Large intestine (tissue), 12 donors: ENCODE measurements at places on chromosomes 4 and X.
A peak's percentile ranks its signal among the peaks of the same experiment; 100 is the strongest.

- peak; percentile 5 for DNase-seq
These were observed 335.8 kb upstream of the F9 start for GRCh38 chrX:139194571-139195280.

DNA sequence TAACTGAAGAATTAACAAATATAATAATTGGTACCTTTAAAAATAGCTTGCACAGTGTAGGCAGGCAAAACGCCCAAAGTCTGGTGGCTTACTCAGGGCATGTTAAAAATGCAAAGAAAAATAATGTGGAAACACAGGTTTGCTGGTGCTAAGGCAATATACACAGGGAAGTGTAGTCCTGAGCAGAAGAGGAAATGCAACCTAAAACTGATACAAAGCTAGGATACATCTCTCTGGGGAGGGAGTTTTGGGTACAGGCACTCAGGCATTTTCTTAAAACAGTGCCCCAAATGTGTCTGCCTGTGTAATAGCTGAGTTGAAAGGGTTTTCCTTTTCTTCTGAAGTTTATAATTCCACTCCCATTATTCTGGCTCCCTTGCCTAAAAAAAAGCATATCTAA is 47.4 kb downstream of the TMPRSS11E start:
- DNase-seq = no peak

DNA sequence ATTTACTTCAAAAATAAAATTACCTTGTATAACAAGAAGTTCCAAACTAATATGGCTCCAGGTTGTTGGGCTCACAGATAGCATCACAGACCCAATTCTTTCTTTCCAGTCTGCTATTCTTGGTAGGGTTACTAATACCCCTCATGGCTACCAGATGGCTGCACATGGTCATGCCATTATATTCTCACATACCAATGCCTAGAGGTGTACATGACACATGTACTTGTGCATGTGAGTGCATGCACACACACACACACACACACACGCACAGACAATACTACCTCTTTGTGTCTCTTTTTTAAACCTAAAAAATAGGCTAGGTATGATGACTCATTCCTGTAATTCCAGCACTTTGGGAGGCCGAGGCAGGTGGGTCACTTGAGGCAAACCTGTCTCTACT is 31.1 kb downstream of the FBXO8 start:
- no peak for DNase-seq

GRCh38 chr4:1152290-1152689 is 20.1 kb downstream of the SPON2 start:
- no peak for DNase-seq

GRCh38 chr4:48585401-48585800 is 95.3 kb downstream of the ZAR1 start:
- no peak for DNase-seq
